Activated T-cell treated with anti-CD3 and anti-CD28 coated beads for 24 hours (primary cell): ENCODE measurements at places on chromosomes 2 and 18.
A peak's percentile ranks its signal among the peaks of the same experiment; 100 is the strongest.

DNA sequence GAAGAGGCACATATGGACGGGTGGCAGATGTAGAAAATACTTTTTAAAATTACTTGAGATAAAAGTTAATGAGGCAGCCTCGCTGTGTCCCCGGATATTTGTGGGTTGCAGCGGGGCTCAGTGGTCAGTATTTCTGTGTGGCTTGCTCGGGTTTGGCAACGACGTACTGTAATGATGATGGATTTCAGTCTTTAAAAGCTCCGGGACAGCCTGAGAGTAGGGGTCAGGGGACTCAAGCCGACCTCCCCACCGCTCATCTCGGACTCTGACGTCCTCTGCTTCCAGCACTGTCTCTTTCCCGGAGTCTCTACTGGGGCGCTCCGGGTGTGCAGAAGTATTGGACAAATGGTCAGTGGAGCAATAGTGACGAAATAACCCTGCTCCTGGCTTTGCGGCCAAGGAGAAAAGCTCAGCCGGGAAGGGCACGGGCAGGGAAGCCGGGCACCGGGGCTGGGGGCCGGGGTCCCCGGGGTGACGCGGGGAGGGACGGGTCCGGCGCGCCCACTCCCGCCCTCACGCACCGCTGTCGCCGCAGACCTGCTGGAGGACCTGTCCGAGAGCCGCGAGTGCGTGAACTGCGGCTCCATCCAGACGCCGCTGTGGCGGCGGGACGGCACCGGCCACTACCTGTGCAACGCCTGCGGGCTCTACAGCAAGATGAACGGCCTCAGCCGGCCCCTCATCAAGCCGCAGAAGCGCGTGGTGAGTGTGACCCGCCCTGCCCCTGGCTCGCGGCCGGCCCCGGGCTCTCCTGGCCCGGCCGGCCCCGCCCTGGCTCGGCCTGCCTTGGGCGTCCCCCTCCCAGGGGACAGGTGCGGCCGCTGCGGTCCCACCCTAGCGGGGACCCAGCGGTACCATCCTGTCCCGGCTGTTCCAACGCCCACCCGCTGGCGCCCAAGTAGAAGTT lies 7.3 kb downstream of the GATA6 start:
- DNase-seq, result no peak

- DNase-seq, result no peak
These were observed 40.3 kb downstream of the PDIA6 start for GRCh38 chr2:10772201-10772867.

DNA sequence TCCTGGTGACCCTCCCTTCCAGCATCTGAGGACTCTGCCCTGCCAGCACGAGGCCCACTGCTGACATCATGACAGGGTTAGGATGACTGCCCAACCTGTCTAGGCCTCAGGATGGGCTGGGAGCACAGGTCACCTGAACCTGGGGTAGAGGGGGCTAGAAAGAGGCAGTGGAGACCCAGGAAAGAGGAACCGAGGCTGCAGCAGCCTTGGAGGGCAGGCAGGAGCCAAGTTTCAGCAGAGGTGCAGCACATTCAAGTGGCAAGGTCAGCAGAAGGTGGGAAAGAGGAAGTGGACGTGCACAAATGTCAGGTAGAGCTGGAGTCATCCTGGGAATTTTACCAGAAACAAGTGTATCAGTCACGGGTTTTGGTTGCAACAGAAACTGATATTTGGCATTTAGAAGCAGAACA lies 13.6 kb upstream of the RAB10 start:
- DNase-seq, result no peak

- no peak for DNase-seq
These were observed 514.7 kb upstream of the CDH7 start for GRCh38 chr18:65235966-65236624.

DNA sequence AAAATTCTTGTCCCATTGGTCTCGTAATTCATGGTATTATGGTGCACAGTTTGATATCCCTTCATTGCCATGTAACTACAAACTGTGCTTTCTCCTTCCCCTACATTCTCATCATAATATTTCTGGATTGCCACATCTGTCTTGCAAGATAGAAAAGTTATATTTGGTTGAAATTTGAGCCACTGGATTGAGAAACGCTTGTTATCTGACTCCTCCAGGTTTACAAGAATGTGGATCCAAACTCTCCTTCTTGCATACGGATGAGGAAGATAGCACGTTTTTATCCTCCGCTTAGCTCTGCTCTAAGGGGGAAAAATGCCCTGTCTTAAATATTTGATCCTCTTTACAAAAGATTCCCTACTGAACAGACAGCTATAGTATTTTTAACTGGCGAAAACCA lies 438.2 kb downstream of the TSN start:
- no peak for DNase-seq

DNA sequence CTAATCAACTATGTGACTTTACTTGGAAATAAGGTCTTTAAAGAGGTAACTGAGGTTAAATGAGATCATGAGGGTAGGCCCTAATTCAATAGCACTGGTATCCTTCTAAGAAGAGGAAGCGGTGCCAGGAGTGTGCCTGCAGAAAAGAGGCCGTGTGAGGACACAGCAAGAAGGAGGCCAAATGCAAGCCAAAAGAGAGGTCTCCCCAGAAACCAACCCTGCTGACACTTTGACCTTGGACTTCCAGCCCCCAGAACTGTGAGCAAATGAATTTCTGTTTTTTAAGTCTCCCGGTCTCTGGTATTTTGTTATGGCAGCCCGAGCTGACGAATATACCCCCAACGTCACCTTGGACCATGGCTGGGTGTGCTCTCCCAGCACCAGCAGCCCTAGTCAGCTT lies 257.5 kb upstream of the NCKAP5 start:
- no peak for DNase-seq

DNA sequence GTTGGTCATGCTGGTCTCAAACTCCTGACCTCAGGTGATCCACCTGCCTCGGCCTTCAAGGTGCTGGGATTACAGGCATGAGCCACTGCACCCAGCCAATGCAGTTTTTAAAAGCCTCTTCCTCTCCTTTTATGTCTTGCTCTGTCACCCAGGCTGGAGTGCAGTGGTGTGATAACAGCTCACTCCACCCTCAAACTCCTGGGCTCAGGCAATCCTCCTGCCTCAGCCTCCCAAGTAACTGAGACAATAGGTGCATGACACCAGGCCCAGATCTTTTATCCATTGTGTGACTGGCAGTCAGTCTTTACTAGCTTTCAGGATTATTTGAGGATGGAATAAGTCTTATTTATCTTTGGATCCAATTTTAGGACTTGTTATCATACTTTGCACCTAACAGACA lies 13.2 kb downstream of the KCTD18 start:
- DNase-seq, result no peak

- no peak for DNase-seq
These were observed 90.6 kb upstream of the WDR75 start for GRCh38 chr2:189350540-189351209.

DNA sequence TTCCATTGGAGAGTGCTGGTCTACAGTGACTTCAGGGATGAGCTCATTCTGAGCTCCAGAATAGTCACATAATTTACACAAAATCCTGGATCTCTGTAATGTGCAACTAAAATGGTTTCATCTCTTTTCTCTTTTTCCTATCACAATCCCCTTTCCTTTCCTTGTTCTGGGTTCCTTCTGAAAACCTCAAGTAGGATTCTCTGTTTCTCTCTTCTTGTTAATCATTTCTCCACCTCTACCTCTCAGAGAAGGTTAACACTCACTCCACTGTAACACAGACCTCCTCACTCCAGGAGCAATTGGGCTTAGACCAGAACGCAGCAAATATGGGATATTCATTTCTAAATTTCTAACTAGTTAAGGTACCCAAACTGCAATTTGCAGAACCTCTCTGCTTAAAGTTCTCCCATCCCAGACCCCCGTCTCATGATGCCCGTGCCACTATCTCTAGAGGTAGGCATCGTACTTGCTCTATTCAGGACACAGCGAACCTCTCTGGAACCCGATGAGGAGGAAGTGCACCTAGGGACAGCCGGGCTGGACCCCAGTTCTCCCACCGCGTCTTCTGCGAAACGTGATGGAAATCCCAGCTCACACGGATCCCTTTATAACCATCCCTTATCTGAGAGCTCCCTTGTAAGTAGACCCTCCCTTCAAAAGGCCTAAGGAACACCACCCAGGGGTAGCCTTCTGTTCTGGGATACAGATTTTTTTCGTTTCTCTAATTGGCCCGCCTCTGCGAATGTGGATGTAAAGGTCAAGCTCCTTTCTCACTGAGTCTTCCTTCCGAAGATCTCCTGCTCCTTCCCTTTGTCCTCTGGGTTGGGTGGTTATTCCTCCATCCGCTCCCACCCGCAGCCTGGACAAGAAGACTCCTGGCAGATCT lies 1.3 kb downstream of the FOXI3 start:
- no peak for DNase-seq

- DNase-seq, result no peak
These were observed 96.8 kb downstream of the FBXO15 start for GRCh38 chr18:74050807-74051206.

- no peak for DNase-seq
These were observed 58.6 kb downstream of the GALNT14 start for GRCh38 chr2:31079665-31080064.

GRCh38 chr2:216960671-216961268 lies 100.9 kb upstream of the TNP1 start:
- no peak for DNase-seq

DNA sequence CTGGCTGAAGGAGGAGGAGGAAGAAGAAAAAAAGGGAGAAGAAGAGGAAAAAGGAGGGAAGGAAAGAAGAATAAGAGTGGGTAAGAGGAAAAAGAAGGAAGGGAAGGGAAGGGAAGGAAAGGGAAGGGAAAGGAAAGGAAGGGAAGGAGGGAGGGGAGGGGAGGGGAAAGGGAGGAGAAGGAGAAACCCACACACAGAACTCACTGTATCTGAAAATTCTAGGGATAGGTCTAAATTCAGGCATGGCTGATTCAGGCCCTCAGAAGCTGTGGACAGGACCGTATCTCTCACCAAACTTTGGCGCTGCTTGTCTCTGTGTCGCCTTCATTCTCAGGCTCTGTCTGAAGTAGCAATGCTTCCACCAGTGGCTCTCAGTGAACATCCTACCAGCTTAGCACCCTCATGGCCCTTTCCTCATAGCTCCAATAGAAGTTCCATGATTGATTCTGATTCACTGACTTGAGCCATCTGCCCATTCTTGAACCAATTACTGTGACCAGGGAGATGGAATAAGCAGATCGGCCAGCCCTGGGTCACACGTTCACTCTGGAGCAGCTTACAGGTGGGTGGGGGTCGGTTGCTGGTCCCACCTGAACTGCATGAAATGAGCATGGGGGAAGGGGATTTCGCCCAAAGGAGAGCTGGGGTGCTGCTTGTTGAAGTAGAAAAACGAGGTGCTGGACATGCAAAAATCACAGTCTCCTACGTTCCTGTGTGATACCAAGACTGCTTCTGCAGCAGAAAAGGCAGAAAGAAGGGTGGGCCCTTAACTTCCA lies 59.7 kb downstream of the TTC32 start:
- DNase-seq, result no peak

- DNase-seq, result peak; percentile 11
These were observed at the start of gene FAM110C for GRCh38 chr2:46471-47345. FAM110C (minus strand) TSS chr2:46505; CDS start chr2:46385, 120 bp downstream.

DNA sequence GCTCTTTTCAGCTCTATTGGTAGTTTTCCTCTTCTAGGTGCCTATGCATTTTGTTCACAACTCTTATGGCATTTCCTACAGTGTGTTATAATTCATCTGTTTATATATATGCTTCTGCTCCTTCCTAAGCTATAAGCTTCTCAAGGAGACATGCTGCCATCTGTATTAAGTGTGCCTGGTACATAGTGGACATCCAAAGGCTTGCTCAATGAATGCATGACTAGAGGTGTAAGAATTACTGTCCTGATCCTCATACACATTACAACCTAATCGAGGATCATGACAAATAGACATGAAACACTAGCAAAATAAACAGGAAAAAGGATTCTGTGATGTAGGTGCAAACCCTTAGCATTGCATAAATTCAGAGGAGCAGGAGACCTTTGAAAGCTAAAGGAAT lies 50.2 kb downstream of the CDC42EP3 start:
- no peak for DNase-seq

GRCh38 chr2:105397953-105398335 lies 907 bp downstream of the FHL2 start:
- no peak for DNase-seq

DNA sequence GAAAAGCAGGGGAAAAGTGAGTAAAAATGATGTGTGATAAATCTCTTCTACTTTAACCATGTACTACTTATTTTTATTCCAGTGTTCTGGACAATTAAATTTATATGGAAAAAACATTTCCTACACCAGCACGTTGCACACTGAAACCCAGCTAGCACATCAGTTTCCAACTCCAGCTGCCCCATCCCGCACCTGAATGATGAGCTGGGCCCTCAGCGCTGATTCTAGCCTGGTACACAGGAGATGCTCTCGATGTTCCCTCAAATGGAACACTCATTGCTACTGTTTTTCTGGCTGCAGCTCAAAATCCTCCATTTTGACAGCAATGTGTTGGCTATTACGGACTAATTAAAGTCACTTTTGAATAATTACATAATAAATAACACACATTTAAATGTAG lies 783.1 kb upstream of the FSHR start:
- DNase-seq, result no peak

GRCh38 chr2:101608408-101609310 lies 88.8 kb upstream of the MAP4K4 start:
- DNase-seq, result no peak

DNA sequence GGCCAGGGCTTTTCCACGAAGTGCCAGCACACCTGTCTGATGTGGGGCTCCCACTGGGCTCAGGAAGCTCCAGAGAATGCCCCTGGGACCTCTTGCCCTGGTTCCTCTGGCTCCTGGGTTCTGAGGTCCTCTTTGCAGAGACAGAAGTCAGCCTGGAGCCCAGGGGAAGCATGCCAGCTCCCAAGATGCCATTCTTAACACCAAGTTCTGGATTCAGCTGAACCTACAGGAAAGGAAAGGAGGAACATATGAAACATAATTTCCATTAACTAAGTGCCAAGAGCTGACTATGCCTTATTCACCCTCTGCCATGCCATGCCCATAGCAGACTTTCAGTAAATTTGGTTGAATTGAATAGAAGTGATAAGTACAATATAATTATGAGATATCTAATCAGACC lies 21.9 kb downstream of the FAM124B start:
- DNase-seq, result no peak

- no peak for DNase-seq
These were observed 229.2 kb downstream of the GLI2 start for GRCh38 chr2:120964819-120965218.

GRCh38 chr2:143740431-143740830 lies 611.2 kb downstream of the ARHGAP15 start:
- no peak for DNase-seq

- DNase-seq, result no peak
These were observed 25.0 kb downstream of the CREG2 start for GRCh38 chr2:101362316-101362715.

DNA sequence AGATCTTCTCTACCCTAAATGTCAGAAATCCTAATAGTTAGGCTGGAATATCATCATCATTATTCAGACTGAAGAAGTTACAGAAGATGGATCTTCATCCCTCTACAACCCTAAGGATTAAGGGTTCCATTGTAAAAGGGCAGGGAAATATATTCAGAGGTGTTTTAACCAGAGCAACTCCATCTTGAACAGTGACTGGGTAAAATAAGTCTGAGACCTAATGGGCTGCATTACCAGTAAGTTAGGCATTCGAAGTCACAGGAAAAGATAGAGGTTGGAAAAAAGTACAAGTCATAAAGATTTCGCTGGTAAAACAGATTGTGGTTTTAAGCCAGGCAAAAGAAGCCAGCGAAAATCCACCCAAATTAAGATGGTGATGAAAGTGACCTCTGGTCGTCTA lies 968.7 kb downstream of the CNTNAP5 start:
- DNase-seq, result no peak
